ENCODE measurements at places on chromosomes 2 and 18.

- DNase-seq, result no peak
Measured at GRCh38 chr2:119792907-119793312, 33.2 kb downstream of the PTPN4 start.

GRCh38 chr18:49019446-49020045, 68.8 kb upstream of the SMAD7 start:
- no peak for DNase-seq

- no peak for DNase-seq
Measured at GRCh38 chr2:163565192-163565591, 170.6 kb downstream of the FIGN start.

DNA sequence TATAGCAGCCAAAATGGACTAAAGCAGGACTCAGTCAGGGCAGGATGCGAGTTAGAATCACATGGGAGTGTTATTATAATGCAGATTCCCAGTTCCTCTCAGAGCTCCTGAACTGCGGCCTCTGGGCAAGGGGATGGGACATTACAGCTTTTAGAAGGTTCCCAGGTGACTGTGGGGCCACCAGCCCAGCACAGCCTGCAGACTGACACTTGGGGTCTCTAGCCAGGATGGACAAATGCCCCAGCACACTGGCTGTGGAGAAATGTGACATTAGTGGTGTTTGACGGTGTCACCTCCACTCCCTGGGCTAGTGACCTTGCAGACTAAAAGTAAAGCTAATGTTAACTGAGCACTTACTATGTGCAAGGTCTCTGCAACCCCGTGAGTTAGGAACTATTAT, 238.0 kb upstream of the HS6ST1 start:
- DNase-seq, result no peak

GRCh38 chr18:79299711-79300110, 96.0 kb upstream of the NFATC1 start:
- DNase-seq, result no peak

DNA sequence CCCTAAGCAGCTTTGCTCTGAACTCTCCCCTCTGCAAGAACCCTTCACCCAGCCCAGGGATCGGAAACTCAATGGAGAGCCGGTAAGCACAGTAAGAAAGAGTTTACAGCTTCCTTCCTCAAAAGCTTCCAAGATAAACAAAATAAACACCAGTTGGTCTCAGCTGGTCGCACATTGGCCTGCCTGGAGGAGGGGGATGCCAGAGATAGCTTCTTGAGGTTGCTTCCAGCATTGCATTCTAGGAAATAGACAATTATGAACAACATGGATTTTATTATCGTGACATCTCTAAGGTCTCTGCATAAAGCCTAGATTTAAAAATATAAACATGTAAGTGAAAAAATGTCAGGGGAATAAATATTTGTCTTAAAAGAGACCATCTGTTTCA, 141.5 kb upstream of the PKDCC start:
- no peak for DNase-seq

GRCh38 chr2:140841141-140841540, 1289.7 kb downstream of the LRP1B start:
- DNase-seq, result no peak

- DNase-seq, result no peak
Measured at GRCh38 chr18:8806100-8806797, 100.9 kb downstream of the MTCL1 start.

- DNase-seq, result no peak
Measured at GRCh38 chr18:26696308-26696707, 148.0 kb upstream of the KCTD1 start.

GRCh38 chr2:157428500-157429175, 15.3 kb downstream of the CYTIP start:
- DNase-seq, result no peak

DNA sequence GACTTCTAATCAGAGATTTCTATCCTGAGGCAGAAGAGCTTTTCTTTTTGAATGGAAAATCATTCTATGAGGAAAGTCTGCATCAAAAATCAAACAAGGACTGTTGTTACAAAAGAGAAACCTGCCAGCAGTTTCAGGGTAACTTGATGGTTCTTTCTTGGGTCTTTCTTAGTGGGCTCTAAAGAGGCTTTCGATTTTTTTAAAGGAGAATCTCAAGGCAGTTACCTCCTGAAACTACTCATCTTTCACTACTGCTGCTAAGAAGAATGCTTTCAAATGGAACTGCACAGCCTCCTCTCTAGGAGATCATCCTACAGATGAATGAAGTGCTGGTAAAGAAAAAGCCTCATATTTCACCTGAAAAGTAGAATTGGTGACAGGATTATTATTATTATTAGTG, 272.3 kb downstream of the ERBB4 start:
- DNase-seq, result no peak
